ENCODE measurements at places on chromosomes 12 and 14.

GRCh38 chr12:66898700-66899469 lies 220.0 kb upstream of the GRIP1 start:
- no peak for DNase-seq

DNA sequence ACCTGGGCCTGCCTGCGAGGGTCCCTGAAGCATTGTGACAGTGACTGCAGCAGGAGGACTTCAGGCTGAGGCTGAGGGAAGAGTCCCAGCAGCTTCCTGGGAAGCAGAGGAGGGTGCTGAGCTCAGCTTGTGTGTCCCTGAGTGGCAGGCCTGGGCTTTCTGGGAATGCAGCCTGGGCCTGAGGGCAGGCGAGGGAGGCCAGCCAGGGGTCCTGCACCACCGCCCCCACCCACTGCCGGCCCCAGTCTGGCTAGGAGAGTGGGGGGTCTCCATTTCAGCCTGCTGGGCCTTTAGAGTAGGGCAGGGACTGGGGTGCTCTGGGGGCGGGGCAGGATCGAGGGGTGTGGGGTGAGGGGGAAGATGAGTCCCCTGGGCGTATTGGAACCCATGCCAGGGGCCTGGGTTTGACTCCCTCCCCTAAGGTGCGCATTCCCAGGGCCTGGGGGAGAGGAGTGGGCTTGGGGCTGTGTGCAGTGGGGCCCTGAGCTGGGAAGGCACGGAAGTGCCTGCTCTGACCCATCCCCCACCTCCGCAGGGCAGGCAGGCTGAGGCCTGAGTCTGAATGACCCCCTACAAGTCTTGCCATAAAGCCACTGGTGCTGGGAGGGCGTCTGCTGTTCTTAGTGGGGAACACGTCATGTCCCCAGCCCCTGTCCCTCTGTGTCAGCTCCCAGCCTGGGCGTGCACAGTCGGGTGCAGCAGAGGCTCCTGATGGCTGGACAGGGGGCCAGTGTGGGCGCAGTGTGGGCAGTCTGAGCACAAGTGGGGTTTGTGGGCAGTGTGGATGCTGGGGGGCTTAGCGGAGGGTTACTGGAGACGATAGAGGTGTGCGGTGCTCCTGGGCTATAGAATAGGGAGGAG lies 46.4 kb downstream of the KRT80 start:
- DNase-seq, result no peak

DNA sequence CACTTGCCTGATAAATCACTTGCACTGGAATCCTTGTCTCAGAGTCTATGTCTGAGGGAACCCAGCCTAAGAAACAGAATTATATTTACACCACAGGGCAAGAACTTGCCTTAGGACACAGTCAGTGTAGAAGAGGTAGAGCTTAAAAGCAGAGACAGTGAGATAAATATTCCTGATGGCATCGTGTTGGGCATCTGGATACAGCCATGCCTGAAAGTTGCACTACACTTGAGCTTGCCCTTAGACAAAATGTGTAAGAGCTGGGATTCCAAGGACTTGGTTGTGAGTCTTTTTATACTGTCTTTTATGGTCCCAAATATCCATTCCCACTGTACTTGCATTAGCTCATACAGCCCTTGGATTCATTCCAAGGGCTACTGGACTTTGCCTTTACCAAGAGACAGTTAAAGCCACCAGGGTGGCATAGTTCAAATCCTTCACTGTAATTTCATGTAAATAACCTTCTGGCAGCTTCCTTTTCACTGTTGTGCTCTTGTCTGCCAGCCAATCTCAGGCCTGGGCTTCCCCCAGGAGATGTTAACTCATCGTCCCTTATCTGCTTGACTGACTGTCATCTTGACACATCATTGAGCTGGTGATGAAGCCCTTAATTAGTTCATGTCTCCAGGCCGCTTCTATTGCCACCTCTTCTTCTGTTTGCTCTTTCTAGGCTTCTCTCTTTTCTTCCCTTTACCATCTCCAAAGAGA lies 577.9 kb upstream of the TBX3 start:
- no peak for DNase-seq

- no peak for DNase-seq
Observed at GRCh38 chr12:54253240-54253639, 26.7 kb downstream of the CBX5 start.

DNA sequence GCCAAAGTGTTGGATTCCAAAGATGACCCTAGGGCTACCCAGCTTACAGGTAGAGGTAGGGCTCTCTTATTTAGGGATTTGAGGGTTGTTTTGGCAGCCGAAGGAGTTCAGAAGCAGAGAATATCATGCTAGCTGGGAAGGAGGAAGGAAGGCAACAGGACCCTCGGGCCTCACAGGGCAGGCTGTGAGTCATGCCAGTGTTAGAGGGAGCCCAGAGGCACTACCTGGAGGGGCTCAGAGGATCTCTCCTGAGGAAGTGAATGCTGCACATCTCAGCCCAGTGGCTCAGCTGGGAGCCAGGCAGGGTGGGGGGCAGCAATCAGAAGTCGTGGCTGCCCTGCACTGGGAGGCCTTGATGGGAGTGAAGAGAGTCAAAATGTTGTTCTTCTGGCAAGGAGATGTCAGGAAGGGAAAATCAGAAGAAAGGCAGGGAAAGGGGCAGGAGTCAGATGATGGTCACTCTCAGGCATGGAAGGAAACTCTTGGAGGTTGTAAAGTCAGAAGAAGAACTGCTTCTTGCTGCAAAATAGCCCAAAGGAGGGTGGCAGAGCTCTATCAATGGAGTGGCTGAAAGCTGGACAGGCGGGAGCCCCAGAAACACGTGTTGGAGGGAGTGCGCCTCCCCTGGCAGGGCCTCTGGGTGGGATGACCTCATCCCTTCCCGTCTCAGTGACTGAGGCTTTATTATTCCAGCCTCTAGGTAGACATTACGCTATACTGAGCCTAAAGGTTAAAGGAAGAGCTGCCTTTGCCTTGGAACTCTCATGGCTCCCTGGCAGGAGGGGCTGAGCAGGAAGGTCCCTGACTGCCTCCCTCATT lies 141.3 kb downstream of the SMOC1 start:
- DNase-seq, result no peak

- DNase-seq, result peak; percentile 95
Observed at GRCh38 chr12:51368640-51369517, 22.3 kb downstream of the GALNT6 start.

DNA sequence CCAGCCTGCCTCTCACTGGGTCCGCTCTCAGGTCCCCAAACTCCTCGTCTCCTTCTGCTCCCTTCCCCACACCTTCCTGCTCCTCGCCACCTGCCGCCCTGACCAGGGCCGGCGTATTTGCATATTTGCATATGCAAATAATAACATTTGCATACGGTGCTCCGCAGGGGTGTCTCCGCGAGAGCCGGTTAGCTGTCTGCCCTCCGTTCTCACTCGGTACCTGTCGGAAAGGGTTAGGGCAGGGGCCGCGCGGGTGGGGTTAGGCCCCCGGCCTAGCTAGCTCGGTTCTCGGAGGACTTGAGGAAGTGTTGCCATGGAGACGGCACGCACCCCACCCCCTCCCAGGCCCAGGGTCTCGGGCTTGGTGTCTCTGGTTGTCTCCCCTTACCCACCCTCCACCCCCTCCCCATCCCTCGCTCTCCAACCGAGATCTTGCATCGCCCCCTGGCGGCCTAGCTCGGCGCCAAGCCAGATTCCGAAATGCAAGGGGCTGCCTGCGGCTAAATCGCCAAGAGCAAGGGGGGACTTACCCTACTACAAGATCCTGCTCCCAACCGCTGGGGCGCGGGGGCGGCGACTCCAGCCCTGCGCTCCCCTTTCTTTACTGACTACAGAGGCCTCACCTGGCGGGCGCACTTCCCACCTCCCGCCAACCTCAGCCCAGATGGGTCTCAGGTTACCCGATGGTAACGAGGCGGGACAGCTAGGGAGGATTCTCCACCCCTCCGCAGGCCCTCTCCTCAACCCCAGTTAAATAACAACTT lies 8.1 kb downstream of the STAC3 start:
- peak; percentile 64 for DNase-seq
